ENCODE measurements at places on chromosomes 4 and X.

DNA sequence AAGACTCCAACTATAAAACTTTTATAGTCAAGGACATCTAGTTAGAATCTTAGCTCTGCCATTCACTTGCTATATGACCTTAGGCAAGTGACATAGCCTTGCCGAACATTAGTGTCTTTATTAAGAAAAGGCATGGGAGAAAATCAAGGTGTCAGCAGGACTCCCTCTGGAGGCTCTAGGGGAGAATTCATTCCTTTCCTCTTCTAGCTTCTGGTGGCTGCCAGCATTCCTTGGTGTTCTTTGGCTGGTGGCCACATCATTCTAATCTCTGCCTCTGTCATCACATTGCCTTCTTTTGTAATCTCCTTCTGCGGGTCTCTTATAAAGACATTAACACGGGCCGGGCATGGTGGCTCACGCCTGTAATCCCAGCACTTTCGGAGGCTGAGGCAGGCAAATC, 99.8 kb downstream of the PPP1R2C start:
- no peak for DNase-seq

- peak; percentile 93 for DNase-seq
Measured at GRCh38 chr4:73704314-73705055, 35.9 kb upstream of the CXCL8 start.

DNA sequence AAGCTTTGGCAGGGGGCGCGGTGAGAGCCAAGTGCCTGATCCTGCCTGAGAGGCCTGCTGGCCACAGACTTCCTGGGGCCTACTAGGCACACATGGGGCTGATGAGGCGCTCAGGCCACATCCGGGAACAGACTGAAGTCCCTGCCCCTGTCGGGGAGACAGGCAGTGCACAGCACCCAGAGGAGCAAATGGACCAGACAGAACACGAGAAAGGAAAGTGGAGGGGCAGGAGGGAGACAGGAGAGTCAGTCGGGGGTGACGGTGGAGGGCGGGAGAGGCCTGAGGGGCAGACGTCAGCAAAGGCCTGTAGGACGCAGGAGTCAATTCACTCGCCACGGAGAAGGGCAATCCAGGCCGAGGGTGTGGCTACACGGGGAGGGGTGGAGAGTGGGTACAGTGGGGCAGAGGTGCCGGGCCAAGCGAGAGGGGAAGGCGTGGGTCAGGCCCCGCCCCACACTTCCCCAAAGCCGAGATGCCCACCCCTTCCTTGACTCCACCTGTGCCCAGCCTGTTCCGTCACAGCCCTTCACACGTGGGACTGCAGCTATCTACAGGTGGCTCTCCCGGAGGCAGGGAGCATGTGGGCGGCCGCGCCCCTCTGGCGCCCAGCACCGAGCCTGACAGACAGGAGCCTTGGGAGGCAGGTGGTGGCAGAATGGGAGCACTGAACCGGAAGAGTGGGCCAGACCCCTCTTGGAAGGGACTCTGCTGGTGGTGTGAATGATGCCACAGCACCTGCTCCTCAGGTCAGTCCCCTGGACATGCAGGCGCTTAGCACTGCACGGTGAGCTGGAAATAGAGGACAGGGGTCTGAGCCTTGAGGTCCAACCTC, 20.5 kb downstream of the NOP14 start:
- DNase-seq, result no peak

- DNase-seq, result no peak
Measured at GRCh38 chr4:185849664-185850550, 37.9 kb upstream of the SORBS2 start.

DNA sequence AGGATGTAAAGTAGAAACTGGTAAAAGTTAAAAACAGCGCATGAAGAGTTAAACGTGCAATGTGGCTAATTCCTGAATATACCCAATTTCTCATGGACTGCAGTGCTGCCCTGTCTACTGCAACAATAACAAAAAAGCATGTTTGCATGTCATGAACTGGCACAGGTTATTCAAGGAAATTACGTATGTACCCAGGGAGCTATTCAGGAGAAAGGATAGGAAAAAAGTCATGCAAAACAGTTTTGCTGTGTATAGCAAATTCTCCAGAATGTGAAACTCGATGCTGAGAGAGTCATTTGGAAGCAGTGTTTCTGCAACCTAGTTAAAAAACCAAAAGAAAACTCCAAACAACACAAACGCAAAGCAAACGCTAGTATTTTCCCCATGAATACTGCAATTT, 381.5 kb upstream of the PRKX start:
- DNase-seq, result no peak

GRCh38 chrX:3728454-3728853, 15.0 kb upstream of the PRKX start:
- no peak for DNase-seq

DNA sequence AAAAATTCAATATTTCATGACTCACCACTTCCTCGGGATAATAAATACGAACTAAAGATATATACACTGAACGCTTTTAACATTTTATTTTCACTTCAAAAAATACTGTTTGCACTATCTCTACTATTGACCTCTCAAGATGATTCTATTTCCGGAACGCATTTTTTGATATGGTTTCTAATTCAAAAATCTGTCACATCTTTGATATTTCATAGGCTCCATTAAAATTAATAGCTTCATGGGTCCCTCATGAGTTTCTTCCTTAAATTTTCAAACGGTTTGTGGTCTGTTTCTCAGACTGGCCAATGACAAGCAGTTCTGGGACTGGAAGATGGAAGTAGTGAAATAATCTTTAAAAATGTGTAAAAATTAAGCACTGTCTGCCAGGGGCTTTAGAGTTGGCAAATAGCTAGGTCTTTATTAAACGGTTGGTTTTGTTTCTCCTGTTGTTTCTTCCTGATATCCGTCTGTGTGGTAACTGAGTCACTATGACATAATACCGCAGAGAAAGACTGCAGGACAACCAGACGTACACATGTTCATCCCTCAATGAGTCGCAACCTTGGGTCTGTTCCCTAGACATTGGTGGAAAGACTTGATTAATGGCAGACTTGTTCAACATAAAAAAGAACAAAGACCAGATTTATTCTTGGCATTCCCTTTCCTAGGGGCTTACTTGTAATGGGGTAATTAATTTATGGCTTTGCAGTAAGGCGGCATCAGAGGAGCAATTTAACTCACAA, 133.8 kb downstream of the PALLD start:
- no peak for DNase-seq

DNA sequence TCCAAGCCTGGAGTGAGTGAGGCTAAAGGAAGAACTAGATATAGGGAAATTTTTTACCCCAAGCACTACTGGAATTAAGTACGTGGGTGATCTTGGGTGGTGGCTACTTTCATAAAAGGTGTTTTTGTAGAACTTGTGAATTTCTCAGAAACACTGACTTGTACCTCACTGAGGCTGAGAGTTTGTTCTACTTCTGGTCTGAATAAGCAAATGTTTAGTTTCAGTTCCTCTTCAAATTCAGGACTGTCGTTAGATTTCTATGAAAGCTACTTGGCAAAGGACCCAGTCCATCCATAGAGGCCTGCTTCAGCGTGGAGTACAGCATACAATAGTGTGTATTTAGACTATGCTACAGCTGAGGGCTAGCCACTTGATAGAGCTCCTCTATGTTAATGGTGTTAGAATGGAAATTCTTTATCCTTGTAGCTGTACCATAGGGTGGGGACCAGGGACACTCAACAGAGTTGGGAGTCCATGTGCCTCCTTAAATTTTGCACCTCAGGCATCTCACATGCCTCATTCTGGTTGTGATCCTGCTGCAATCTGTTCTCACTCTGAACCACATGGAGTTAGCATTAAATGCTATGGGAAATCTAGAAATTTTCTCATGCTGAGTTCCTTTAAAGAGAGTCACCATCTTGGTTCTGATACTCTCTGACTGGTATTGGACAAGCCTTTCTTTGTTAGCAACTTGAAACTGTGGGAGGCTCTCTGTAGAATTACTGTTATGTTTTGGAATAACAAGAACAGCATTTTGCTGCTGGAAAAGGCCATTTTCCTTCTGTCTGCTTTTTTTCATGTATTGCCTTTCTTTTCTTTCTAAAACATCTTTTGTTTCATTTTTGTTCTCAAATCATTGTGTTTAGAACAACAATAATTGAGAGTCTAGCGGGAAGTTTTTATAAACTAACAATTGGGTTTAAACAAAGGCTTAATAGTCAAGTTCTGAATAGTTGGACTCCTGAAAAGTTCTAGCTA, 86.8 kb downstream of the PDGFRA start:
- no peak for DNase-seq

DNA sequence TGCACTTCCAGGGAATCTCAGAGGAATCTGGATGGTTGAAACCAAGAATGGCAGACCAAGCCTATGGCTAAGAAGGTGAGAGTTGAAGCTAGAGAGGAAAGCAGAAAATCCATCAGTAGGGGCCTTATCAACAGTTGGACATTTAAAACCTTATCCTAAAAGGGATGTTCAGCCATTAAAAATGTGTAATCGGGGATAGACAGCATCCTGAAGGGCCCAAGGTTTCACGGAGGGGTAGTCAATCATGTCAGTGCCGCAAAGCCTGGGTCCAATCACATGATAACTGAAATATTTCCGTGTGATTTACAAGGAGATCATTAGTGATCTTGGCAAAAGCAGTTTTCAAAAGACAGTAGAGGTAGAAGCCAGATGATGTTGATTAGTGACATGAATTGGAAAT, 61.9 kb upstream of the ELOVL6 start:
- no peak for DNase-seq

- no peak for DNase-seq
Measured at GRCh38 chrX:57669961-57670360, 10.1 kb downstream of the NLRP2B start.

GRCh38 chr4:8847764-8848163, 23.9 kb downstream of the HMX1 start:
- no peak for DNase-seq

DNA sequence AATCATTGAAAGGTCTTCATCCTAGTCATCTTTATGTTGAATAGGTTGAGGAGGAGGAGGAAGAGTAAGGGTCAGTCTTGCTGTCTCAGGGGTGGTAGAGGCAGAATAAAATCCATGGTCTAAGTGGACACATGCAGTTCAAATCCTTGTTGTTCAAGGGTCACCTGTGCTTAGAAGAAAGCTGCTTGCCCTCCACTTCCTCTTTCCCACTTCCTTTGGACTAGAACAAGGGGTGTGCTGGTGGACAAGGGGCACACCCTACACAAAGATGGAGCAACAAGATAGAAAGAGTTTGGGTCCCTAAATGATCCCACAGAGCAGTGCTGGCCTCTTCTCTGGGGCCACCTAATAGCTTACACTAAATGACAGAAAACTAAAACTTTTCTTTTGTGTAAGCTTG, 47.9 kb downstream of the HSD17B13 start:
- no peak for DNase-seq

DNA sequence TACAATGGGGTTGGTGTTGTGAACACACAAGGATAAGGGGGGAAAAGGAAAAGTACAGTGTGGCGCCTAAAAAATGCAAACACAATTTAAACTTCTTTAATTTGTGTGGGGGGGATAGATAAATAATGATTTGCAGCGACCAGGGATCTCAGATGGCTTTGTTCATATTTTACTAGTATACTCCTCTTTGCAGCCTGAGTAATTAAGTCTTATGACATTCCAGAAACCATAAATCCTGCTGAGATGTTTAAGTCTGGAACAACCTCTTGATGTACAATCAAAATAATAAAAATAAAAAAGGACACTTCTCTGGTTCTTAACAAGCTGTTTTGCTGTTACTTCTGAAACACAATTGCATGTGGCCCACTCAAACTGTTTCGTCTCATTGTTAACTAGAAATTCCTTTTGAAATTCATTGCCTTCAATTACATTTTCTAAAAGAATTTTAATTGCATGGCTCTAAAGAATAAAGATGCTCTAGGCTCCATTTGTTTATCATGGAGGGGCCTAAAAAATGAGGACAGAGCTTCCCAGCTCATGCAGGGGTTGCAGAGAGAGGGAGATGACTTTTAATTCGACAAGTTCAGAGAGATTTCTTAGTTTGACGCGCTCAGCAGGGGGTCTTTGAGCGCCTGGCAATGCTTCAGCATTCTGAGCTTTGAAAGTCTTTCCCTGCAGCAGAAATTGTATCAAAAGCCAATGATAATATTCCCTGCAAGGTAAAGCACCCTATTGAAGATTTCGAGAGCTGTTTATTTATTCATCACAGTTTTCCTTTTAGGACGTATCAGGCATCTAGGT, 892.4 kb upstream of the TENM3 start:
- no peak for DNase-seq

- DNase-seq, result no peak
Measured at GRCh38 chr4:119189638-119190037, 22.9 kb upstream of the USP53 start.

- no peak for DNase-seq
Measured at GRCh38 chr4:20764366-20764992, 64.2 kb downstream of the PACRGL start.

DNA sequence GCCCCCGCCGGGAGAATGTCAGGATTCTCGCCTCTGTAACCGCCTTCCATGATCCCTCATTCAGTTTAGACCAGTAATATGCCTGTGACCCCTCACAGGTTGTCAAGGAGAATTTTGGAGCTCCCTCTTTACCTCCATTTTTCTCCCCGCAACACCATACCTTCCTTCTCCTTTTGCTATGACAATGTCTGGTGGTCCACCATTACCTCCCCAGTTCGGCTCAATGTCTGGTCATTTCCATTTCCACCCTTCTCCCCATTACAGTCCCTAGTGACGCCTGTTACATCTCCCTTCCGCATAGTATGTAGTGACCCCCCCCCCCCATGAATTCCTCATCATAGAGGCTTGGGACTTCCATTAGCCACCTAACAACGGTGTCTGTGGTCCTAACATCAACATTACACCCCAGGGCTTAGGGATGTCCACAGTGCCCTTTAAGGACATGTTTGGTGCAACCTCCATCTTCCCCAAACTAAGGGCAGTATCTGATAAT, 700 bp downstream of the ARAF start:
- no peak for DNase-seq

DNA sequence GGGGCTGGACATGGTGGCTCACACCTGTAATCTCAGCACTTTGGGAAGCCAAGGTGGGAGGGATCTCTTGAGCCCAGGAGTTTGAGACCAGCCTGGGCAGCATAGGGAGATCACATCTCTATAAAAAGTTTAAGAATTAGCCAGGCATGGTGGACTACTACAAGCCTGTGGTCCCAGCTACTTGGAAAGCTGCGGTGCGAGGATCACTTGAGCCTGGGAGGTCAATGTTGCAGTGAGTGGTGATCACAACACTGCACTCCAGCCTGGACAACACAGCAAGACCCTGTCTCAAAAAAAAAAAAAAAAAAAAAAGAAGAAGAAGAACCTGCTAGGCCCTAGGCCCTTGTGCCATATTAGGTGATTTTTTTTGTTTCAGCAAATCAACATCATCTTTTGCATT, 12.2 kb downstream of the SRD5A3 start:
- DNase-seq, result no peak
